ENCODE measurements at places on chromosomes 5 and 9.

GRCh38 chr9:6922124-6922676 lies 164.4 kb downstream of the KDM4C start:
- no peak for DNase-seq

- DNase-seq = peak; percentile 95
Observed at GRCh38 chr9:120925535-120926396, 830 bp downstream of the TRAF1 start.

- no peak for DNase-seq
Observed at GRCh38 chr9:110282018-110282738, 25.9 kb upstream of the TXN start.

GRCh38 chr9:89743216-89743572 lies 138.4 kb downstream of the GADD45G start:
- DNase-seq = peak; percentile 38

GRCh38 chr5:36056422-36056821 lies 10.3 kb downstream of the UGT3A2 start:
- no peak for DNase-seq

DNA sequence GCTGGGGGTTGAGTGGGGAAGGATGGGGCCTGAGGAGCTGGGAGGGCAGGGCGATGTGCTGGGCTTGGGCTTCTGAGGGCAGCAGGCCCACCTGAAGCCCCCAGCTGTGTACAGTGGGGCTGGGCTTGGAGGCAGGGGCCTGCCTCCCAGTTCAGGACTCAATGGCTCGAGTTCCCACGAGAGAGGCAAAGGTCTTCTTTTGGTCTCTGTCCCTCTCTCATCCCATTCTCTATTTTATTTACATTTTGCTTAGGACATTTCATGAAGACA lies 180.6 kb downstream of the MACROH2A1 start:
- DNase-seq = peak; percentile 1

GRCh38 chr9:98328770-98329169 lies 73.3 kb upstream of the TBC1D2 start:
- DNase-seq = no peak

- no peak for DNase-seq
Observed at GRCh38 chr5:39742916-39743315, 318.1 kb upstream of the DAB2 start.

DNA sequence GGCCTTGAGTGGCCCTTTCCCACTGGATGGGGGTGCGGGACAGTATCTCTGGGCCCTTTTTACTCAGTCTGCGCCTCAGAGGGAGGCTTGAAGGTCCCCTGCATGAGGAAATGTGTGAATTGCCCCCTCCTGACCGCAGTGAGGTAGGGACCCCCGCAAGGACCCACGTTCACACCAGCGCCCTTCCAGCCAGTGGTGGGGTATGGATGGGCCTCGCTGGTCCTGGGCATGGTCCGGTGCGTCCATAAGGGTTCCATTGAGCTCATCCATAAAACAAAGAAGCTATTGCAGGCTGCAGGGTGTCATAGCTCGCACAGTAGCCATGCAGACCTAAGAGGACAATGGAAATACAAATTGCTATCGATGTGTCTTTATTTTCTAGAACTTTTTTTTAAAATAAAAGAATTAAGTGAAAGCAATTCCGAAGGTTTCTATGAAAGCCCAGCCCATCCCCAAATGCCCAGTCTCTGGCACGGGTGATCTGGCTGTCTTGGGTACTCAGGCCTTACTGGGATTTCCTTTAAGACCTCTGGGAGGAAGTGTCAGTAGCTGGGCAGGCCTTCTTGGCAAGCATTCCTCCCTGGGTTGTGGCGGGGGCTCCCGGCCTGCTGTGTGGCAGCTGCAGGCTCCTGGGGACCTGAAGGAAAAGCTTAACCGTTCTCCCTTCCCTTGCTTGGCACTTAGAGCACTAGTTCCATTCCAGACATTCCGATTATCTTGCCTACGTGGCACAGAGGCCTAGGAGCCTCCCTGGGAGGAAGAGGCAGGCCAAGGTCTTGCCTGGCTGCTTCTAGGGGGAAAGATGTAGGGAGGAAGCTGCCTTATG lies 1.5 kb upstream of the SEMA5A start:
- DNase-seq = no peak

DNA sequence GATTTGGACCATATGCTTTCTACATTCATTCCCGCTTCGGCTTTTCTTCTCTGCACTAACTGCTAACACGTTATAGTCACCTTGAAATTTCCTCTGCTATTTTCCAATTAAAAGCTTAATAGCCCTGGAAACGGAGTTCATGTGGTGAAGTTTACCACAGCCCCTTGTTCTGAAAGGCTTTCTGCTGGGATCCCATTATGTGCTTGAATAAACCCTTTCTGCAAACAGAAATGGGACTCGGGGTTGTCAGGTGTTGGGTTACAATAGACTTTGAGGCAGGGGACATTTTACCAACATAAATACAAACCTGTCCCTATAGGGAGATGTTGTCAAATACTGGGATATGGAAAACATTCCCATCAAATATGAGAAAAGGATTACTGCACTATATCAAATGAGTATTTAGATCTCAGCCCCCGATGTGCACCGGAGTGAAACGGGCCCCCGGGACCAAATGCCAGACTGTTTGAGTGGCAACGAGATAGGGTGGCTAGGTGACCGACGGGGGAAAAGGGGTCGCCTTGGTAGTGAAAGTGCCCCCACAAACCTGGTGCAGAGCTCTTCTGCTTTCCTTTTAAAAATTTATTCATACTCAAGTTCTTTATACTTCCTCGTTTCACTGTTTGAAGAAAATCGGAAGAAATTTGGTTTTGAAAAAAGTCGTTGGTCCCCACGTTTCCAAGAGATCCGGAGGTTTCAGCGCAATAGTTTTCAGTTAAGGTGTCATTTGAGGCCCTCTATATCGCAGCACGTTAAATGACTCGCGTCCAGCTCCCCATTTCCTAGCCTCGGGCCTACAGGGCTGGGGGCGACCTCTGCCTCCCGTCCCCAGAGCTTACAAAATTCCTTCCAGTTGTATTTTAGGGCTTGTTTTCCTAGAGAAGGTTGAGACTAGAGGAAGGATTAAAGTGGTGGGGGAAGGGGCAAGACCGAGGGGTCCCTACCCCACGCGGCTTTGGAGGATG lies 2.1 kb upstream of the DMRT3 start:
- no peak for DNase-seq

DNA sequence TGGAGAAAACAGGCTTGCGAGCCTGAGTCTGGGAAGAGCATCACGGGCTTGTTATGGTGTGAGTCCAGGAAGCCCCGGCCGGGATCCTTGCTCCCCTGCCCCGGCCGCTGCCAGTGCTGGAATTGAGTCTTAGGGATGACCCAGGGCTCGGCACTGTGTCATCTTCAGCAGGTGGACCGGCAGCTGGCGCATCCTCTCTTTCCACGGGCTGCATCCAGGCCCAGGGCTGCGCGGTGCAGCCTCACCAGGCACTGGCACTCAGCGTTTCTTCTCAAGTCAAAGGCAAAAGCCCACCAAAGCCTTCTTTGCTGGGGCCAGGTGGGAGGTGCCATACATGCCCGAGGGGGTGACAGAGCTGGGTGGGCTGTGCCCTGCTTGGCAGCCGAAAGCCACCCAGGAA lies 46.6 kb downstream of the COL5A1 start:
- no peak for DNase-seq

GRCh38 chr5:36657563-36657995 lies 51.2 kb downstream of the SLC1A3 start:
- DNase-seq = no peak

DNA sequence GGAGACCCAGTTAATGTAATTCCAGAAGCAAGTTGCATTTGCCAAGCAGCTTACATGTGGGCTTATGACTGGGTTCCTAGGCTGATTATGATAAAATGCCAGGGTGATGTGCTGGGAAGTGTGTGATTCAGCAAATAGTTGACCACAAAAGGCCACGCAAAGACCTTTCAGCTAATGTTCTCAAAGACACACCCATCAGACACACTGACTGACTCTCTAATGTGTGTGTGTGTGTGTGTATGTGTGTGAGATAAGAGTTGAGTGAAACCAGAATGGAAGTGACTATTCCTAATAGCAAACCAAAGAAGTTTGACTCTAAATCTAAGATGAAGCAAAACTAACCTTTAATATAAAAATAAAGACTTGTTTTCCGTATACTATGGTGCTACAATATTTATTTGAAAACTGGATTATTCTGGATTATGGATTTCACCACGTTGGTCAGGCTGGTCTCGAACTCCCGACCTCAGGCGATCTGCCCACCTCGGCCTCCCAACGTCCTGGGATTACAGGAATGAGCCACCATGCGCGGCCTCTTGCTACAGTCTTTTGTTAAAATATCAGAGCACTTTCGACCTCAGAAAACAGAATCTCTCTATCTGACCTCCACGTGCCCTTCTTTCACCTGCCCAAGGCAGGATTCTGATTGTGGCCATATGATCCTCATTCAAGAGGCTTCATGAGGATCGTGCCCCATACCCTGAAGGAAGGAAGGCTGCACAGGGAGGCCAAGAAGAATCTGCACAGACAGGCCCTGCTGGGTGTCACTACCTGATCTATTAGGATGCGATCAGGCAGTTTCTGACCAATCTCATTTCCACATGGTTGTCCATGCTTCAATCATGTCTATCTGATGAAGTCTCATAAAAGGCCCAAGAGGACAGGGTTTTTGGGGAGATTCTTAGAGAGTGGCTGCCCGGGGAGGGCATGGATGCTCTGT lies 75.6 kb downstream of the USP20 start:
- peak; percentile 46 for DNase-seq
